SIG-M5 (cell line): ENCODE measurements at places on chromosomes 11 and 22.

DNA sequence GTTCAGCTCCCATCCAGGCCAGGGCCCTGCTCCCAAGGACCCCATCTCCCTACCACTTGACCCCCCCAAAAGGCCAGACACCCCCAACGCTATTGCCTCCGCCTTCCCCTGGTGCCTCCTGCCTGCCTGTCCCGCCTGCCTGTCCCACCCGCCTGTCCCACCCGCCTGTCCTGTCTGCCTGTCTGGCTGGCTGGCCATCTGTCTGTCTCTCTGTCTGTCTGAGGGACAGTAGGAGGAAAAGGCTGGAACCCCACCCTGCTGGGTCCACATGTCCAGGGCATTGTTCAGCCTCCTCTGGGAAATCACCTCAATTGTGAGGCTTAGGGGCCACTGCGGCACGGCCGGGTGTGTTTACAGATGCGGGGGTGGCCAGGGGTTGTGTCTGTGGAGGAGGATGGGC is 25.3 kb upstream of the CBX7 start:
- DNase-seq: no peak

DNA sequence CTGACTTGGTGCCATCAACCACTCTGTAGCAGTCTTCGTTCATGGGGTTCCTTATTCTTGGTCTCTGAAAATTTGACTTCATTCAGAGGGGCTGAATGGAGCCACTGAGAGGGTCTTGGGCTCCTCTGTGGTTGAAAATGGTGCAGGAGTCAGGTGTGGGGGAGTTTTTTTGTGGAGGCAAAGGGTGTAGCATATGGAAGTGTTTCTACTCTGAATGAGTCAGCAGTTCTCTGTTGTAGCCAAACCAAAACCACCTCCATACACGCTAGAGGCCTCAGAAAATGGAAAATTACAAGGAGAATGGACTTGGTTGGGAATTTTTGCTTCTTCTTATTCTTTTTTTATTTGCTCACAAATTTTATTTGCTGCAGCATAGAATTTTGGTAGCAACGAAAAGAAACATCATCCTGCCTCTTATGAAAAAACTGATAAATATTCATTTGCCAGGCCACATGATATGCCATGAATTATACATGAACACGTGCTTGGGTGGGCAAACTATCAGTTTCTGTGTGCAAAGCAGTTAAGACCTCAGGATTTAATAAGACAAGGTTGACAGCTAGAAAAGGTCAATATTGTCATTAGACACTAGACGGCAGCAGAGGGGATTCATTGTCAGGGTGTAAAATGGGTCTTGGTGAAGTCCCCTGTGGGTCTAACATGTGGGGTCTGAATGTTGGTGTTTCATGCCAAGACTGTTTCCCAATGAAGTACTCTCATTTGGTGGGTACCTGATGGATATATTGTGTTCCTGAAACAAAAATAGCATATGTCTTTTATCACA is 111.7 kb downstream of the MYO18B start:
- DNase-seq: no peak

DNA sequence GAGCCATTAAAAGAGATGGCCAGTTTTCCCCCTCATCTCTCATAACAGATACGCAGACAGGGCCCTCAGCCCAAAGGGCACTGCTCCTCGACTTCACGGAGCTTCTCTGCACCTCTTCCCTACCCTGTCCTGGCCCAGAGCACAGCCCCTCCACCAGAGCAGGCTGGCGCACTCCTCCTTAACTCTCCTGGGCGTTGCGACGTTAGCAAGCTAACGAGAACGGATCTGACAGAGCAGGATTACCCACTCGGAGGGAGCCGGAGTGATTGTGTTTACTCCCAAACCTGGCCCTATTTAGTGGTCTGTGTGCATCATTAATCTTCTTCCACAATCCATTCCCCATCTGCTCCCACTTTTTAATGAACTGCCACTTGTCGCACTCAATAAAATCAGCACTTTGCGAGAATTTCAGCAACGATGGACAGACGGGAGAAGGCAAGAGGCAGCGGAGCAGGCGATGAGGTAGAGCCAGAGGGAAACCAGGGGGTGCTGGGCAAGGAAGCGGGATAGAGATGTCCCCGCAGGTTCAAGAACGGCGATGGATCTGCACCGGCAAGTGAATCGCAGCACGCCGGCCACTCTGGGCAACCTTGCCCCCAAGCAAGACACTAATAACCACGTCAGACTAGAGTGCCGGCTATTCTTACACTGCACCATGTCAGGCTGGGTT is 159.4 kb downstream of the BUD13 start:
- no peak for DNase-seq

GRCh38 chr11:110392056-110392455 is 37.7 kb upstream of the FDX1 start:
- no peak for DNase-seq

- DNase-seq: no peak
Observed at GRCh38 chr11:56885177-56885576, 103.5 kb upstream of the OR5AK2 start.

- DNase-seq: no peak
Observed at GRCh38 chr11:125211948-125212340, 47.4 kb downstream of the PKNOX2 start.
